ENCODE measurements at places on chromosomes 13 and 19.
A peak's percentile ranks its signal among the peaks of the same experiment; 100 is the strongest.

- no peak for DNase-seq
Observed at GRCh38 chr19:38667661-38668171, 20.3 kb downstream of the ACTN4 start.

DNA sequence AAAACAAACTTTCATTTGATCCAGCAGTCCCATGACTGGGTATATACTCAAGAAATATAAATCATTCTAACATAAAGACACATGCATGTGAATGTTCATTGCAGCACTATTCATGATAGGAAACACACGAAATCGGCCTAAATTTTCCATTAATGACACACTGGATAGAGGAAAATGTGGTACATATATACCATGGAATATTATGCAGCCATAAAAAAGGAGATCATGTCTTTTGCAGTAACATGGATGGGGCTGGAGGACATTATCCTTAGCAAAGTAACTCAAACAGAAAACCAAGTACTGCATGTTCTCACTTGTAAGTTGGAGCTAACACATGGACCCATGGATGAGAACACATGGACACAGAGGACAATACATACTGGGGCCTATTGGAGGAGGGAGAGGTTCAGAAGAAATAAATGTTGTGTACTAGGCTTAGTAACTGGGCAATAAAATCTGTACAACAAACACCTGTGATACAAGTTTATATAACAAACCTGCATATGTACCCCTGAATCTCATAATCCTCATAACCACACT, 283.6 kb downstream of the LMO7 start:
- no peak for DNase-seq

DNA sequence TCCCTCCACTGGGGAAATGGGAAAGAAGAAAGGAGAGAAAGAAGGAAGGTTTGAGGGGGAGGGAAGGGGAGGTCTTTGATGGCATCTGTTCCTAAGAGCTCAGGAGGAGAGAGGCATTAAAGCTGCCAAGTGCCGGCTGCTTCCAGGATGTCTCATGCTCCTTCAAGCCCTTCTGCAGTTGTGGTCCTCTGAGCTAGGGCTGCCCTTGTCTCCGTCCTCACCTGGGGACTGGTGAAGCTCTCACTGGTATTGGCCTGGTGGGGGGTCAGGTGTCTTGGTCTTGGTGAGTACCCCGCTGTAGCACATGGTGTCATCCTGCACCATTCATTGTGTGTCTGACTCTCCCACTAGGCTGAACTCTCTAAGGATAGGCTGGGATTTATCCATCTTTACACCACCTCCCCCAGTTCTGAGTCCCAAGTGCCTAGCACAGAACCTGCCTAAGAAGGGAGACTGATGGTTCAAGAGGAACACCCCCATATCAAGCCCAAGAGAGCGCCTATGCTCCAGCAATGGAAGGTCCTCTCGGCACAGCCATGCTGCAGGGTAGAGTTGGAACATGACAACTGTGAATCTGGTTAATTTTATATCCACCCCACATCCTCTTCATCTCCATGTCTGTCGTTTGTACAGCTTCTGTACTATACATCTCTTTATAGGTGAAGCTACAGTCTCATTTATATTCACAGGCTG, 83.7 kb downstream of the AKAP11 start:
- no peak for DNase-seq

DNA sequence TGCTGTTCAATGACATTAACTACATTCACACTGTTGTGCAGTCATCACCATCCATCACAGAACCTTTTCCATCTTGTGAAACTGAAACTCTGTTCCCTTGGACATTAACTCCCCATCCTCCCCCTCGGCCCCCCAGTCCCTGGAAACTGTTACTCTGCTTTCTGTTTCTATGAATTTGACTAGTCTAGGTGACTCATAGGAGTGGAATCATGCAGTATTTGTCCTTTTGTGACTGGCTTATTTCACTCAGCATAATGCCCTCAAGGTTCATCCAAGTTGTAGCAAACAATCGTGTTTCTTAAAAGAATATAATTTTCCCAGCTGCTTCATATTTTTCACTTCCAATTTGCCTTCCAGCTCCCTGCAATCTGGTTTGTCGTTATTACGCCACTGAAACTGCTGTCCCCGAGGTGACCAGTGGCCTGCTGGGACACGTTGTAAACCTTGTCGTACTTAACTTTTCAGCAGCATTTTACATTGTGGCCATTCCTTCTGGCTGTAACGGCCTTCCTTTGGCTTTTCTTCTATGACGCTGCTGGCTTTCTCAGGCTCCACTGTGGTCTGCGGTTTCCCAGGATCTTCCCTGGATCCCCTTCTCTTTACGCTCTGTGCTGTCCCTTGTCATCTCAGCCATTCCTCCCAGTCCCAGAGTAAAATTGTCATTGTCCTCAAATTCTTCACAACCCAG, 74.0 kb downstream of the DHRS12 start:
- no peak for DNase-seq

- peak; percentile 82 for DNase-seq
Observed at GRCh38 chr13:94233401-94233800, 246.1 kb downstream of the DCT start.

- no peak for DNase-seq
Observed at GRCh38 chr13:104004572-104004971, 938.4 kb upstream of the SLC10A2 start.

DNA sequence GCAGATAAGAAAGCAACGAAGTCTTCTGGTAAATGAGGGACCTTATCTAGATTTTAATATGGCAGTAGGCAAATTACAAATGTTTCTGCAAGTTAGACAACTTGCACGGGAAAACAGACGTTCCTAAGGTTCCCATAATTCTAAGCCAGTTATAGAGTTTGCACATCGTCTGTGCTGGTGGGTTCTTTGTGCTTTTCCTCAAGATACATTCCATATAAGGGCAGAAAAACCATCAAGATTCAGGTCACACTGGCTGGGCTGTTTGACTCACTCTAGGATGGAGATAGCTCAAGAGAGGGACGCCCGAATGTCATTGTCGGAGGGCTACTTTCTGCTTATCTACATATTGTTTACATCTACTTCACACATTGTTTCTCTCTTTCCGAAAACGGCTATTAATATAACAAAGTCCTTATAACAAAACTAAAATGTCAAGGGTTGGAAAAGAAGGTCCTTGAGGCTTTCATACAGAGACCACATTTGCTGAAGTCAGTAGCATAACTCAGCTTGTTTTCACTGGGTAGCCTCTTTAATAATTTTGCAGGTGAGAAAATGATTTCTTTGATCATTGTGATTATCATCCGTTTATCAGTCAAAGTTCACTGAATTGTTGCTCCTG, 44.4 kb downstream of the SOX1 start:
- DNase-seq: no peak

GRCh38 chr19:38851622-38852230, 1.9 kb upstream of the HNRNPL start:
- peak; percentile 97 for DNase-seq

- no peak for DNase-seq
Observed at GRCh38 chr19:6999933-7000332, 21.3 kb downstream of the MBD3L2B start.

GRCh38 chr13:35309706-35310105, 166.8 kb downstream of the MAB21L1 start:
- peak; percentile 81 for DNase-seq

DNA sequence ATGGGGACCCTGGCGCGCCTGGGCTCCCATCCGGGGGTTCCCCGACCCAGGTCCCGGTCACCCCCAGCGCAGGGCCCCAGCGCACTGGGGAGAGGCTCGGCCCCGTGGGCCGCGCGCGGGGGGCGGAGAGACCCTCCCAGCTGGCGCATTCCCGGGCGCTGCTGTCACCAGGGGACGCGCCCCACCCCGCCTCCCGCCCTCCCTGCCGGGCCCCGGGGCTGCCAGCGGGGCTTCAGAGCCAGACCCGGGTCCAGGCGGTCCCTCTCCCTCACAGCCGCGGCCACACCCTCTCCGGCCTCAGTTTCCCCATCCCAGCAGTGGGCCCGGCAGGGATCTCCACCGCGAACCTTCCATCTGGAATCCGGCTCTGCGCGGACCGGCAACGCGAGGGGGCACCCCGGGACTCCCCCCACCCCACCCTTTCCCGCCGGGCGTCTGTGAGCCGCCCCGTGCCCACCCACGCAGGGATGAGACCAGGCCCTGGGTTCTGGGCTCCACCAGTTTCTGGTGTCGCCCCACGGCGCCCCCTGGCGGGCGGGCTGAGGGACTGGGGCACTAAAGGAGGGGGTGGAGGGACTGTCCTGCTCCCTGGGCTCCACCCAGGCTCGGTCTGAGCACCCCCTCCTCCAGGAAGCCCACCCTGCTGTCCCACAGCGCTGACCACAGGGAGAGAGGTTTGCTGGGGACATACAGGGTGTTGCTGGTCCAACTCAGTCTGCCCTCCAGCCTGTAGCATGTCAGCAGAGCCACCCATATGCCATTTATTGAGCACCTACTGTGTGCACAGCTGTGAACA, 878 bp upstream of the ADAMTSL5 start:
- DNase-seq: peak; percentile 63

DNA sequence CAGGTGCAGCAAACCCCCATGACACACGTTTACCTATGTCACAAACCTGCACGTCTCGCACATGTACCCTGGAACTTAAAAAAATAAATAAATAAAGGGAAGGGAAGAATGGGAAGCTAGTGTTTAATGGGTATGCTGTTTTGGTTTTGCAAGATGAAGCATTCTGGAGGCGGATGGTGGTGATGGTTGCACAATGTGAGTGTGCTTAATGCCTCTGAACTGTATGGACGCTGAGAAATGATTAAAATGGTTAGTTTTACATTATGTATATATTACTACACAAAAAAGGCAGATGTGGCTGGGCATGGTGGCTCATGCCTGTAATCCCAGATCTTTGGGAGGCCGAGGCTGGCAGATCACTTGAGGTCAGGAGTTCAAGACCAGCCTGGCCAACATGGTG, 17.8 kb downstream of the NFILZ start:
- DNase-seq: no peak

DNA sequence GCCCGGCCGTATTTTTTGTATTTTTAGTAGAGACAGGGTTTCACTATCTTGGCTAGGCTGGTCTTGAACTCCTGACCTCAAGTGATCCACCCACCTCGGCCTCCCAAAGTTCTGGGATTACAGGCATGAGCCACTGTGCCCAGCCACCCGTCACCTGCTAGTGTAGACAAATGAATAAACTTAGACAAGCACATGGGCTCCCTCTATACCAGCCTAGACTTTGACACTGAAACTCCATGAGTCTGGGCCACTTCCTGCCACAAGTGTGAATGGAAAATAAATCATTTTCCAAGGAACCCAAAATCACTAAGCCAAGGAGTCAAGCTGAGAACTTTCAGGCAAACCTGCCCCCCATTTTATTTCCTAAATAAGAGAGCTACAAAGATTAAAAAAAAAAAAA, 27.0 kb upstream of the TPT1 start:
- DNase-seq: no peak

- DNase-seq: peak; percentile 85
Observed at GRCh38 chr13:107642831-107643230, 572.5 kb downstream of the LIG4 start.

DNA sequence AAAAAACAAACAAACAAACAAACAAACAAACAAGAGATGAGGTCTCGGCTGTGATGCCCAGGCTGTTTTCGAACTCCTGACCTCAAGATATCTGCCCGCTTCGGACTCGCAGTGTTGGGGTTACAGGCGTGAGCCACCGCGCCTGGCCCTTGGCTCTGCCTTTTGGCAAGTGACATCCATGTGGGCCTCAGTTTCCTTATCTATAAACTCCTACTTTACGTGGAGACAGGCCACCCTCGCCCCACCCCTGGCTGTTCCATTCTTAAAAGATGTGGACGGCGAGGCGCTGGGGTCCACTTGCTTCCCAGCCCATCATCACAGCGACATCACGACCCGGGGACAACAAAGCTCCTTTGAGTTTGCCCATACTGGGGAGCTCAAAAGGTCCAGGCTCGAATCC, 1.7 kb downstream of the TSSK6 start:
- DNase-seq: no peak

- DNase-seq: peak; percentile 13
Observed at GRCh38 chr13:77333594-77333993, 6.7 kb upstream of the MYCBP2 start.

DNA sequence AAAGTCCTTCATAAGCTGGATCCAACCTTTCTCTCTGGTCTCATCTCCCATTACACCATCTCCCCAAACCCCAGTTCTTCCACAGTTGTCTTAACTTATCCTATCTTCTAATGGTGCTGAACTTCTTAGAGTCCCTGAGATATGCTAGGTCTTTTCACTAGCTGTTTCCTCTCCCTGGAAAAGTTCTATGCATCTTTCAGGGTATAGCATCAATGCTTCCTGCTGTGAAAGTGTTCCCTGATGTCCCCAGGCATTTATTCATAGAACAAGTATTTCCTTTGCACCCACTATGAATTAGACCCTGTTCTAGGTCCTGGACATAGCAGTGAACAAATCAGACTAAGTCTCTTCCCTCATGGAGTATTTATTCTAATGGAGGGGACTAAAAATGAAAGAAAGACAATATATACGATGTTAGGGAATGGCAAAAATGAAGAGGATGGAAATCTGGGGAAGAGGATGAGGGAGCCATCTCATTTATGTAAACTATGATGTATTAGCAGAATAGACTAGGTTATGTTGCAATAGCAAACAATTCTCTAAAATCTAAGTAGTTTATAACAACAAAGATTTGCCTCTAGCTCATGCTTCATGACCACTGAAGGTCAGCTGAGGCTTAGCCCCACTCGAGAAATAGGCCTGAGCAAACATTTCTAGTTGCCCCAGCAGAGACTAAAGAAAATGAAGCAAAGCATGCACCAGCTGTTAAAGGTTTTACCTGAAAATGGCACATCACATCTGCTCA, 120.0 kb downstream of the CYSLTR2 start:
- DNase-seq: no peak

DNA sequence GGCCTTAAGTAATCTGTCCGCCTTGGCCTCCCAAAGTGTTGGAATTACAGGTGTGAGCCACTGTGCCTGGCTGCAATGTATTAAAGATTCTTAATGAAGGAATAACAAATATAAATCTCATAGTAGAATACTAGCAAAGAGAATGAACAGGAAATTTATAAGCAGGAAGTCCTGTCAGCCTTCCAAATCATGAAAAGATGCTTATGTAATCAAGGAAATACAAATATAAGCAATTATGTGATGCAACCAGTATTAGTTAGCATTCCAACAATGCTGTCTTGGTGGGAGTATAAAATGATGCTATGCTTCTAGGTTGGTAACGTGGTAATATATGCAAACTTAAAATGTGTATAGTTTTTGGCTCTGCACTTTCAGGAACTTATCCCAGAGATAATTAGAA, 133.8 kb downstream of the PDS5B start:
- DNase-seq: no peak

DNA sequence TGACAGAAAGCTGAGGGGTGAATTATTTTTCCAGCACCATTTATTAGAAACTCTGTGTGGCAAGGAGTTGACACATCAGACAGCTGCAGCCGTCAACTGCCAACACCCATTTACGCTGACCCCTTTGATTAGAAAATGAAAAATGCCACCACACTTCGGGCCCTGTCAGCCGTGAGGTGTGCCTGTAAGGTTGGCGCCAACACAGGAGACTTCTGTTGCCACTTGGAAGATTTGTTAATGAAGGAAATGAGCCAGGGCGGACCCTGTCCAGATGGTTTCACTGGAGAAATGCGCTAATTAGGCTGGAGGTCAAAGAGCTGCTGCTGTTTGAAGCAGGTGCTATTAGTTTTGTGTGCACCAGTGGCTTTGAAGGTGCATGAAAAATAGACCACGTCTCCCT, 297.5 kb downstream of the MTUS2 start:
- DNase-seq: no peak

Measured in NCI-H69 (cell line).